CD4-positive, alpha-beta T cell treated with Interleukin-6 at 100 ng/mL for 8 hours (primary cell): ENCODE measurements at places on chromosomes 12 and 14.

- no peak for DNase-seq
Observed at GRCh38 chr12:75184516-75184915, 25.1 kb downstream of the KCNC2 start.

- no peak for DNase-seq
Observed at GRCh38 chr14:80762641-80763228, 178.8 kb downstream of the CEP128 start.

GRCh38 chr12:75553836-75554555 lies 42.6 kb upstream of the KRR1 start:
- DNase-seq = no peak

- DNase-seq = no peak
Observed at GRCh38 chr12:23049180-23049579, 424.2 kb downstream of the ETNK1 start.

GRCh38 chr12:14846042-14846587 lies 2.8 kb upstream of the ART4 start:
- no peak for DNase-seq

GRCh38 chr12:42097971-42098370 lies 46.7 kb downstream of the GXYLT1 start:
- peak; percentile 48 for DNase-seq

GRCh38 chr12:88546853-88547252 lies 33.4 kb downstream of the KITLG start:
- no peak for DNase-seq

DNA sequence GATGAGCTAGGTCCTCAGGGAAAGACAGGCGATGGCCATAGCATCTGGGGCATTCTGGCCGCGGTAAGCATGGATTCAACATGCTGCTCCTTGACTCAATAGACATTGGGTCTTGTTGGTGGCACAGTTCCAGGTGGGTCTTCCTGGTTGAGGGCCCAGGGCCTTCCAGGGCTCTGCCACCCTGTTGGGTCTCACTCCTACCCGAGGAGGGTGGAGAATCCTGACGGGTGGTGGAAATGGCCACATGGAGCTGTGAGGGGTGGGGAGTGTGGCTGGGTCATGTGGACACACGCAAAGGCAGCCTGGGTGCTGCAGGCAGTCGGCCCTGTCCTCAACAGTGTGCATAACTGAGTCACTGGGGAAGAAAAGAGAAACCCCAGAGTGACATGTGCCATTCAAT lies 148.1 kb downstream of the KIF26A start:
- DNase-seq = no peak

GRCh38 chr12:92595663-92596062 lies 107.1 kb upstream of the PLEKHG7 start:
- DNase-seq = no peak

DNA sequence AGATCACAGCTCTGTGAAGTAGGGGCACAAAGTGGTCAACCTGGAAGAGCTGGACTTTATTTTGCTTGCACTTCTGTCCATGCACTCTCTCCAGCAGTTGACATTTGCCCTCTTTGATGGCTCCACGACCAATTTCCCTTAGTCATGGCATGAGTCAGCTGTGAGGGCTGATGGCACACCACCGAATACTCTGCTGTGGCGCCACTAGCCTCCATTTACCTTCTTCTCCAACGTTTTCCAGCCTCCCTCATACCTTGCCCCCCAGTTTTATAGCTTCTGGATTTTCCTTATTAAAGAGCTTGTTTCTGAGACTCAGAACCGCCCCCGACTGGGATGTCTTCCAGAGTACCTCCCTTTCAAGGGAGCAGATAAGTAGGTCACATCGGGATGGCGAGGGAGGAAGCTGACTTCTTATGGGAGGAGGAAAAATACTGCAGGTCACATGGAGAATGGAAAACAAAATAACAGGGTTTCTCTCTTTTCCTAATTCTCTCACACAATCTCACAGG lies 17.6 kb downstream of the NINJ2 start:
- DNase-seq = no peak

- DNase-seq = no peak
Observed at GRCh38 chr12:49121047-49121696, 10.0 kb downstream of the TUBA1B start.

DNA sequence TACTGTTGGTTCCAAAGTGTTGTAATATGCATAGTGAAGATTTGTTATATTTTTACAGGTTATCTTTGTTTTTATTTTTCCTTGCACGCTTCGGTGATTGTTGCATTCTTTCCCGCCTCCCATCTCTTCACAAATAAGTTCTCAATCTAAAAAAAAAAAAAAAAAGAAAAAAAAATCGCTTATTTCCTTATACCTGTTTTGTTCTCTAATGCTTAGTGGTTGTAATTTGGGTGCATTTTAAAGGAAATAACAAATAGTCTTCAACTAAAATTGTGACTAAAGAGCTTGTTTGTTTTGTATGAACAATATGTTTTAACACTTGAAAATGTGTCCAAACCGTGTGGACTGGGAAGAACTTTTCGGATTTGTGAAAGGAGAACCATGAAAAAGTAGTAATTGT lies 1.5 kb downstream of the CAND1 start:
- DNase-seq = no peak

DNA sequence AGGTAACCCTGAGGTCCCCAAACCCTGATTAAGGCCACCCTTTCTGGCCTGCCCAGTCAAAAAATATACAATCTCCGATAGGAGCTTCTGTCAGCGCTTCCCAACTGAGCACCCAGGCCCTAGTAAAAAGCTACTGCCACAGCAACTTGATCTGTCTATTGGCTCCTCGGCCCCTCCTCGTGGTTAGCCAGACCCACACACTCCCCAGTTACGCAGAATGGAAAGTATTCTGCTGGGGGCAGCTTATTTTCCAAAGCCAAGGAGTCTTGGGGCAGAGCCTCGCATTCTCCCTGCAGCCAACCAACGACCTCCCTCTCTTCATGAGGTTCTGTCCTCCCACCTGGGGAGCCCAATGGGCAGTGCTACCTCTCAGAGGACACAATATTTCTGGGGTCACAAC lies 32.1 kb downstream of the FMNL3 start:
- DNase-seq = no peak

GRCh38 chr14:93744876-93745275 lies 43.4 kb downstream of the PRIMA1 start:
- DNase-seq = no peak

DNA sequence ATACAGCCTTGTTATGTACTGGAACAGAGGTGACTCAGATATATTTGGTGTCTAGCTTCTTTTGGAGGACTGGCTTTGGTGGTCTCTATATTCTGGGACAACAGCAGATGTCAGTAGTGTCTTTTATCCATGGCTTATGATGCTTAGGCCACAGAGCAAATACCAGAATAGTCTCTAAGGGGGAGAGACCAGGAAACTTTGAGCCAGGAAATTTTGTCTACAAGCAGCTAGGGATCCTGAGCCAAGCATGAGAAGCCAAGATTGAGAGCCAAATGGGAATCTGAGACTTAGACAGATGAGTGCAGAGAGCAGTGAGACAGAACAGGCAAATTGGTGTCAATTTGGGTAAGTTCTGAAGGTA lies 28.4 kb upstream of the PTPRR start:
- no peak for DNase-seq

DNA sequence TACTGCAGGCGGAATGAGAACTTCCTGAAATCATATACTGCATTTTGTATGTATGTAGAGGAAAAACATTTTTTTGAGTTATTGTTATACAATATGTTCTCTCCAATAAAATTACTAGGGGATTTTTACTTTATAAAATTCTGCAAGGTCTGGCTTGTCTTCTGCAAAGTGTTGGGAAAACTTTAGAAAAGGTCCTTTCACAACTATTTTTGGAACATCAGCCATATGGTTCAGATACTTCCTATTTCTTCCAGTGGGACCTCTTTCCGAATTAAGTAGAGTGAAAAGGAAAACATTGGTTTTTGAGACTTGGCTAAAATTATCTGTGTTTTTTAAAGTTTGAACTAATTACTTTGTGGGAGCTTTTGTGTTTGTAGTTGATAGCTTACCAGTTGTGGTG lies 52.7 kb downstream of the DAAM1 start:
- DNase-seq = no peak

- DNase-seq = no peak
Observed at GRCh38 chr12:26751179-26751578, 81.8 kb downstream of the ITPR2 start.

DNA sequence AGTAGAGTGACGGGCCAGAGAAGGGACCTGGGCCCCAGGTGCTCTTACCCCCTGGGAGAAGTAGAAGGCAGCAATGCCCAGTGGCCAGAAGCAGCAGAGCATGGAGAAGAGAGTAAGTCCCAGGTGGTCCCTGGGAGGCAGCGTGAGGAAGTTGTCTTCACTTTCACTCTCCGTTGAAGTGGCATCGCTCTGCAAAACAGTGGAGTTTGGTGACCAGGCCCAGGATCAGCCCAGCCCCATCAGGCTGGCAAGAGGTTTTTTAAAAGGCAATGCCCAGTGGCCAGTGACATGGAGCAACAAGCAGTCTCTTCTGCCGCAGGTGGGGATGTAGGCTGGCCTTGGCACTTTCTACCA lies 18.2 kb downstream of the SYNDIG1L start:
- DNase-seq = no peak

DNA sequence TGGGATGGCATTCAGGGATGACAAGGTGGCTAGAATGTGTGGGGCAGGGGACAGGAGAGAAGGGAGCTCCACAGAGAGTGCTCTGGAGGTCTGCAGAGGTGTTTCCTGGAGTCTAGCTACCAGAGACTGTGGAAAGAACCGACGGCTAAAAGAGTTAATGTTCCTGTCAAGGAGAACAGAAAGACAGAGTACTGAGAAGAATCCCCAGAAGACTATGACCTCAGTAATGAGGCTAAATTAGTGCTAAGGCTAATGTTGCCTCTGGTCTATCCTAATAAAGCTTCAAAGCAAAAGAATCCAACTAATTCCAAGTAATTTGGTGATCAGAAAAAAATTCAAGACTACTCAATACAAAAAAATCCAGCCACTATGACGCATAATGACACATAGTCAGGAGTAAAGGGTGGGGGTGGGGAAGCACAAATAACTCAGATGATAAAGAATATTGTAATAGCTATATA lies 44.7 kb downstream of the FERMT2 start:
- no peak for DNase-seq

GRCh38 chr12:50246873-50247612 lies 36.3 kb downstream of the LIMA1 start:
- DNase-seq = no peak

GRCh38 chr14:97120204-97120603 lies 323.0 kb downstream of the VRK1 start:
- no peak for DNase-seq

GRCh38 chr14:34049790-34050189 lies 98.9 kb upstream of the EGLN3 start:
- no peak for DNase-seq

- peak; percentile 7 for DNase-seq
Observed at GRCh38 chr12:10243818-10244520, 31.3 kb downstream of the GABARAPL1 start.

DNA sequence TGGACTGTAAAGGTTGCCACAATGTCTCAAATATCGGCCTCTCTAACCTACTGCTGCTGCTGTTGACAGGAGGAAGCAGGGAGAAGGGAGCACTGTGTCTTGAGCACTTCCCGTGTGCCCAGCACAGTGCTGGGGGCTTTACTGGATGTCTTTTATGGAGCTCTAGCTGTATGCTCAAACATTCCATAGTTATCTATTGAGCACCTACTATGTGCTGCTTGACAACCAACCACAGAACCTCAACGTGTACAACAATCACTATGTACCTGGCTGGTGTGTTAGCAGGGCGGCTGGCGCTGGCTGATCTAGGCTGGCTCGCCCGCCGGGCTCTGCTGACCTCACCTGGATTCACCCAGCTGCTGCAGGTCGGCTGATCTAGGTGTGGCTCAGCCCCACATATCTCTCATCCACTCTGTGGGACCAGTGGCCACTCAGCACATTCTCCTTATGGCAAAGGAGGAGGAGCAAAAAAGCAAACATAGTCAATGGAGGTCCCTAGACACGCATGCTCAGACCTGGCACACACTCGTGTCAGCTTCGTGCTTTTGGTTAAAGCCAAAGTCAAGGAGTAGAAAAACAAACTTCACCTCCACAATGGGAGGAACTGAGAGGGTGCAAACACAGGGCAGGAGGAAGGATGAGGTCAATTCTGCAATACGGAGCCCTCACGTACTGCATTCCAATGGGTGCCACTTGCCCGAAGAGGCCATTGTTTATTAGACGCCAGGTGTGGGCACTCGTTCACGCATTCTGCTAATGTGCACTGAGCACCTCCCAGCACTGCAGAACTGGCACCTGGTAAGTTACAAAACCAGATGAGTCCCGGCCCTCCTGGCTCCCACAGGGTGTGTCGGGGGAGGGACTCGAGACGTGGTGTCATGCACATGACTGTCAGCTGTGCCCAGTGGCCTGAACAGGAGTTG lies 147.2 kb downstream of the SCARB1 start:
- DNase-seq = no peak

GRCh38 chr12:11729008-11729407 lies 79.5 kb downstream of the ETV6 start:
- DNase-seq = no peak

- no peak for DNase-seq
Observed at GRCh38 chr12:111186347-111186746, 182.5 kb downstream of the PHETA1 start.

DNA sequence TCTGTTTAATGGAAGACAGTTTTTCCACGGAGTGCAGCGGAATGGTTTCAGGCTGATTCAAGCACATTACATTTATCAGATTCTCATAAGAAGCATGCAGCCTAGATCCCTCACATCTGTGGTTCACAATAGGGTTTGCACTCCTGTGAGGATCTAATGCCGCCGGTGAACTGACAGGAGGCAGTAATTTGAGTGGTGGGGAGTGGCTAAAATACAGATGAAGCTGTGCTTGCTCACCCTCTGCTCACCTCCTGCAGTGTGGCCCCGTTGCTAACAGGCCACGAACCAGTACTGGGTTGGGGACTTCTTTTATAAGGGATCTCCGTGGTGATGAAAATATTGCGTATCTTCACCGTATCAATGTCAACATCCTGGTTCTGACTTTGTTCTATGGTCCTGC lies 107.8 kb downstream of the OTX2 start:
- DNase-seq = no peak

DNA sequence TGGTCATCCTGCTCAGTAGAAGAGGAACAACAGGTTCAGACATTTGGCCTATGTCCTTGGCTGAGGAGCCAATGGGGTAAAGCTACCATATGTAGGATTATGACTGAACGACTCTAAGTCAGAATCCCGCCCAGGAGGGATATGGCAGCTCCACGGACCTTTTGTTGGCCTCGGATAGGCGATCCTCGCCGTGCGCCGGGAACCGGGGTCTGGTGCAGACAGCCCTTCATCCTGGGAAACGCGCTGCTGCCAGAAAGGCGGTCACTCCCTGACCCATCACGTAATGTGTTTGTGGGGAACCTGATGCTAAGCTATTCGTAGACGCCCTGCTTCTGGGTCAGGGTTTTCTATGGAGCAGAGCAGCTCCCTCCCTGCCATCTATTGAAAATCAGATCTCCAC lies 178.9 kb upstream of the ALG10B start:
- DNase-seq = no peak

- no peak for DNase-seq
Observed at GRCh38 chr14:71524320-71524982, 407.8 kb upstream of the RGS6 start.

DNA sequence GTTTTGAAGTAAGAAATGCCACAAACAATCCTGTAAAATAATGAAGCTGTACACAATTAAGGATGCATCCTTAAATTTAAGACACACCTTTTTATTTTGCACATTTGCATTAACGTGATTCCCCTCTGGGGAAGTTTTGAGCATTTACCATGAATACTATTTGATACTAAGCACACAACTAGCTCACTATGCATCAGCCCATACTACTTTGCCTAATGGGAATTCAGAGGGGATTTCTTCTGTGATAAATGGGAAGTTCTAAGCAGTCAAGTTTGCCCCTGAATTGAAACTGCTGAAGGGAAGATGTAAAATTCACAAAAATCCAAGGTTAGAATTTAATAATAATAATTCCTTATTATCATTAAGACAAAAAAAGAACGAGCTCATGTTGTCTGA lies 27.4 kb downstream of the SINHCAF start:
- DNase-seq = no peak
